Thoracic aorta (tissue), 2 donors: ENCODE measurements at places on chromosomes 7 and 10. TPM values are rescaled to one million over a fixed set of nuclear protein-coding genes. Genes with fewer than 3 reads are reported as not detected.

The TEX36 gene
- not detected for total RNA-seq

- no peak for DNase-seq
Observed at GRCh38 chr7:124155432-124156022, 122.7 kb upstream of the TMEM229A start.

GRCh38 chr10:32323051-32323450 is 23.9 kb downstream of the EPC1 start:
- DNase-seq, result no peak

GRCh38 chr7:72538856-72539255 is 126.7 kb upstream of the CALN1 start:
- no peak for DNase-seq

- no peak for DNase-seq
Observed at GRCh38 chr7:151410405-151411390, 860 bp upstream of the WDR86 start.

GRCh38 chr7:96021568-96021967 is 249.2 kb downstream of the DYNC1I1 start:
- DNase-seq, result no peak

DNA sequence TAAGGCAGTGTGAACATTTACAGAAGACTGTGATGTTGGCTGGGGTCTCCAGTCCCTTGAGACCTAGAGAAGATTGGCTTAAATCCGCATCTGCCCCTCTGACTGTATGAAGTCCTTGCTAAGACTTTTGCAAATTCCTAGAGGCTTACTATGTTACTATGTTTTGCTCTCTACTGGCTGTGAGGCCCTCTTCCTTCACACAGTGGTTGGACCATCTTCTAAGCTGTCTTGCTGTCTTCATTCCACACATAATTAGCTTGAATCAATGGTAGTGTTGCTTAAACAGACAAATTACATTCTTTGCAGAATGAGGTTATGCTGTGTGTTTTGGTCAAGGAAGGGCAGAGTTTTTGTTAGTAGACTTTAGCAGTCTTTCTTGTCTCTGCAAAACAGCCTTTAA is 658.0 kb downstream of the TYW1 start:
- DNase-seq, result no peak

DNA sequence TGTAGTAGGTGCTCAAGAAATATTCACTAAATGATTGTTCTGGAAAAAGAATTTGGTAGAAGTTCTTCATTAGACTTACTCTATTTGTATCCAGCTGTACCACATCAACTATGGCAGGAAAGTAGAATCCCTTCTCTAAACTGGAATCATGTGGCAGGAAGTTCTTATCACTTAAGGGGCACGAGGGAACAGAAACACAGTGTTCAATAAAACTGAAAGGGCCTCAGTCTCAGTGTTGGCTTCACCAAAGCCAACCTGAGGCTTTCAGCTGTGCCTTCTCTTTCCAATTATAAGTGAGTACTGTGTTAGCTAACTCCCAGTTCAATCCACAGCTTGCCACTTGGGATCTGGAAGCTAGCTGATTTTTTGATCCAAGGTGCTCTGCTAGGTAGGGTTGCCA is 257.6 kb upstream of the LRGUK start:
- no peak for DNase-seq

GRCh38 chr7:31420948-31421347 is 80.4 kb upstream of the NEUROD6 start:
- no peak for DNase-seq

DNA sequence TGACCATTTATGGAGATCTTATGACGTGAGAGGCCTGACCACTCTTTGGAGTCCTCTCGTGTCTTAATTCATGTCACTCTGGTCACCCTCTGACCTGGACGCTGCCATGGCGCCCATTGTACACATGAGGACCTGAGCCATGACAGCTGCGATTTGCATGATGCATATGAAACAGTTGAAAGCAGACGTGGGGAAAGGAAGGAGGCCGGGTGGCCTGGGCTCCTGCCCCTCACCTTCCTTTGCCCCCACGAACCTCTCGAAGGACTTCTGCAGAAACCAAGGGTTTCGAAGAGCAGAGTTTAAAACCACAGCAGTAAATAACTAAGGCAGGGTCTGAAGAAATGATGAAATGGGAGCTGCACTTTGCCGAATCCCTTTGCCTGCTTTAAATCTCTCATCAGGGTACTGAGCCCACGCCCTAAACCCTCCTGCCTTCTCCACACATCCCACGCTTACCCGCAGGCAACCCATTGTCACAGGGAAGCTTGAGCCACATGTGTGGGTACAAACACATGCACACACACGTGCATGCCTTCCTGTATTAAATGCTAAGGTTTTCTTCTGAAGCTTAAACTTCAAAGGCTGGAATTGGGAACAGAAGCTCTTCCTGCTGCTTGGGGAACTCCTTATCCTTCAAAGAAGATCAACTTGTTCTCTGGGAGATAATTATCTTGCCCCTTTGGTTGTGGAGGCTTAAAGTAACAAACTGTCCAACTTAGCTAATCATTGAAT is 11.7 kb upstream of the CALML3 start:
- no peak for DNase-seq

DNA sequence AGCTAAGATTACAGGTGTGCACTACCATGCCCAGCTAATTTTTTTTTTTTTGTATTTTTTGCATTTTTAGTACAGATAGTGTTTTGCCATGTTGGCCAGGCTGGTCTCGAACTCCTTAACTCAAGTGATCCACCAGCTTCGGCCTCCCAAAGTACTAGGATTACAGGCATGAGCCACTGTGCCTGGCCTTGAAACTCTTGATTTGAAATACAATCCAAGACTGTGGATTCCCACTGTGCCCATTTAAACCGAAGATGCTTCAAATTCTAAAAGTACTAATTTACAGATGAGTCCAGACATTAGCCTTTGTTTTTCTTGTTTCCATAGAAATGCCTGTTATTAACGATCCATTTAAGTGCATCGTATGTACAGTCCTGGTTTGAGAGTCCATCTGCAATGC is 130.9 kb downstream of the CACNA2D1 start:
- DNase-seq, result no peak

The THSD7A gene
- 6.1 TPM for total RNA-seq

- no peak for DNase-seq
Observed at GRCh38 chr10:70751991-70752390, 33.2 kb downstream of the TBATA start.

The IFIT1B gene
- total RNA-seq, result not detected

The PRKAG2 gene
- total RNA-seq, result 38.3 TPM

The CPXM2 gene
- 348 TPM for total RNA-seq

The USP54 gene
- 45.1 TPM for total RNA-seq

DNA sequence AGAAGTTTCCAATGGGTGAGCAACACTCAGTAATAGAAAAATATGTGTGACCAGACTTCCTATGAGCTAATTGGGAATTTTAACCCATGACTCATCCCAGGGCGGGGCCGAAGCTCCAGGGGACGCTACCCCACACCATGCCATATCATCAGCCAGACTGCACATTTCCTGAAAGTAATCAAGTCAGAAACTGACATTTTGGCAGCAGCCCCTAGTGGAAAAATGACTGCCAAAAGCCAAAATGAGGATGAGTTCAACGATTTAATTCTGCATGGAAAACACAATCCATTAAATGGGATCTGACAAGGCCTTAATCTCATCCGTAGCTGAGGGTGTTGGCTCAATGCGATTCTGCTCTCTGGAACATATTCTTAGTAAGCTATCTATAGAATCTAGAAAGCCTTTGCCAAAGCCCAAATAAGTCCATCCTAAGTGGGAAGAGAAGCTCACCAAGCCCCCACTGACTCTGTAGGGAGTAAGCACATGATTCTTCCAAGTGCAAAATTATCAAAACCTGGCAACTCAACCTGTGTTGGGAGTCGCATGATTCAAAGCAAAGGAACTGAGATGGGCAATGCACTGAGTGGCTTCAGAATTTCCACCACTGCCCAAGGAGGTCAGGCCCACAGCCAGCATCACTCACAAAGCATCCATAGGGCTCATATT is 93.1 kb upstream of the PDE1C start:
- peak; percentile 24 for DNase-seq
